ENCODE measurements at places on chromosomes 7 and 10.

- no peak for DNase-seq
Observed at GRCh38 chr7:90597563-90598253, 1.6 kb downstream of the CDK14 start.

GRCh38 chr10:56927701-56928100 lies 566.6 kb upstream of the ZWINT start:
- DNase-seq = no peak

GRCh38 chr10:35546824-35547225 lies 58.3 kb upstream of the GJD4 start:
- no peak for DNase-seq

- DNase-seq = no peak
Observed at GRCh38 chr10:127987467-127988380, 80.8 kb downstream of the PTPRE start.

GRCh38 chr10:102413053-102413705 lies 5.4 kb downstream of the PSD start:
- DNase-seq = no peak

- no peak for DNase-seq
Observed at GRCh38 chr7:124177891-124178290, 145.0 kb upstream of the TMEM229A start.

GRCh38 chr7:108149908-108150307 lies 19.7 kb upstream of the LAMB4 start:
- no peak for DNase-seq

- no peak for DNase-seq
Observed at GRCh38 chr10:18290651-18291313, 150.6 kb downstream of the CACNB2 start.

GRCh38 chr10:24207781-24208611 lies 942 bp upstream of the KIAA1217 start:
- DNase-seq = no peak

GRCh38 chr7:151585744-151586393 lies 66.2 kb upstream of the RHEB start:
- no peak for DNase-seq

DNA sequence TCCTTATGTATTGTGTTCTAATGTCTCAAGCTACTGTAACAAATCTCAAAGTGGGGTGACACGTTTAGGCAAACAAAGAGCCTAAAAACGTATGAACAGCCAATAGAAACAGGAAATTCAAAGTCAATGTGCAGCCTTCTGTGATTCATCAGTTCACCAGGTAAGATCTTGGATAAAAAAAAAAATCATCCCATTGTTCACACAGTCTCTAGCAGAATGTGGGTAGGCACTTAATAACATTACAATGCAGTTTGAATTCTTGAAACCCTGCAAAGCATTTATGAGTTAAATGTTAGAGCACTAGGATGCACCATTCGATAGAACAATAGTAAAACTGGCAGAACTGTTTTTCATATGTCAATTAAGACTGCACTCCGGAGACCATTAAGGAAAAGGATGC lies 88.2 kb upstream of the HDAC9 start:
- DNase-seq = no peak

DNA sequence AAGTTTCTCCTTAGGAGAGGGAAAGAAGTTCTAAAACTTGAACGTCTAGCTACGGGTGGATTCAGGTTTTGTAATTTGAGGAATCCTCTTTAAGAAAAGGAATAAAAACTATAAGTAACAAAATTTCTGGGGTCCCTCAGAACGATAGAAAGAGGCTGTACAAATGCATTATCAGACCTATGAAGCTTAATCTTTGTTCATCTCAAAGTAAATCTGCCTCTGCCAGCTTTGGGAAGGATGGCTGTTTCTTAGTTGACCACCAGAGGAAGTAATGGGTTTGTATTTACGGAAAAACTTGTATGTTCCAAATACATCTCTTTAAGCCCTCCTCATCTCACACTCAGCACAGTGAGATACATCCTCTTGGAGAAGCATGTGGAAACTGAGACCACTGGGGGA lies 864 bp downstream of the PSTK start:
- DNase-seq = no peak

GRCh38 chr10:22560096-22560912 lies 154.1 kb downstream of the PIP4K2A start:
- no peak for DNase-seq

DNA sequence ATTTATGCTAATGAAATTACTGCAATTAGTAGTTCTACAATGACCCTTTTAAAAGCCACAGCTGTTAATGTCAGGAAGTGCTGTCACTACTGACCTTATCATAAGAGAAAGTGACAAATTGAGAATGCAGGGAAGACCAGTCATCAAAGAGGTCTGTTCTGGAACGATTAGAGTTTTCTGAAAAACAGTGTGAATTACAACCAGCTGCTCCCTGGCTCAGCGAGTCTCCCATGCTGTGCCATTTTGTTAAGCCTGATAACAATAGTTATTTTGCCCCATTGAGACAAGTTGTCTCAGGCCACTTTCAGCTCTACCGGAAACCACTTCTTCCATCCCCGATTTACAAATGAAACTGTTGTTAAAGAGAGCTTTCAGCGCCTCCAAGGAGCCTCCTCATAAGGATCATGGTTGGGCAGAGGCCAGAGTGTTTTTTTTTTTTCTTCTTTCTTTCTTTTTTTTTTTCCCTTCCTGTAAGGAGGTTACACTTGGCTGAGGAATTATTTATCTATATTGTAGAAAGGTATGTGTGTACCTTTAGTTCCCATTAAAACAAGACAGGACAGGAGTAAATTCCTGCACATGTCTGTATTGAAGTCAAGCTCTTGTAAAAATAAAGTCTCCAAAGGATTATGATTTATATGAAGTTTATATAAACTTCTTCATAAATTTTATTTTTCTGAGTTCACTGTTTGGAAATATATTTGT lies 173.6 kb downstream of the CDCA7L start:
- no peak for DNase-seq

DNA sequence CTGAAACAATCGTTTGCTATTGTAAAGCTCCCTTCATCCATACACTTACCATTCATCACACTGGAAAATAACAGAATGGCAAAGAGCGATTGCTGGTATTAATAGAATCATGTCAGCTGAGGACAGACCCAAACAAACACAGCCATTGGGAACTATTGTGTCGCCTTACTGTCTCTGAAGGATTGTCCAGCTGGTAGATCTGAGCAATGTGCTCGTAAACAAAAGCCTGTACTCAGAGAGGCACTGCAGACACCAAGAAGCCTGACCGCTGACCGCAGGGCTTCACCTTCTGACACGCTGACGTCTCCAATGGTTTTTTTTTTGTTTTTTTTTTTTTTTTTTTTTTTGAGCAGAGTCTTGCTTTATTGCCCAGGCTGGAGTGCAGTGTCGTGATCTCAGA lies 151.0 kb upstream of the FRMD4A start:
- no peak for DNase-seq

DNA sequence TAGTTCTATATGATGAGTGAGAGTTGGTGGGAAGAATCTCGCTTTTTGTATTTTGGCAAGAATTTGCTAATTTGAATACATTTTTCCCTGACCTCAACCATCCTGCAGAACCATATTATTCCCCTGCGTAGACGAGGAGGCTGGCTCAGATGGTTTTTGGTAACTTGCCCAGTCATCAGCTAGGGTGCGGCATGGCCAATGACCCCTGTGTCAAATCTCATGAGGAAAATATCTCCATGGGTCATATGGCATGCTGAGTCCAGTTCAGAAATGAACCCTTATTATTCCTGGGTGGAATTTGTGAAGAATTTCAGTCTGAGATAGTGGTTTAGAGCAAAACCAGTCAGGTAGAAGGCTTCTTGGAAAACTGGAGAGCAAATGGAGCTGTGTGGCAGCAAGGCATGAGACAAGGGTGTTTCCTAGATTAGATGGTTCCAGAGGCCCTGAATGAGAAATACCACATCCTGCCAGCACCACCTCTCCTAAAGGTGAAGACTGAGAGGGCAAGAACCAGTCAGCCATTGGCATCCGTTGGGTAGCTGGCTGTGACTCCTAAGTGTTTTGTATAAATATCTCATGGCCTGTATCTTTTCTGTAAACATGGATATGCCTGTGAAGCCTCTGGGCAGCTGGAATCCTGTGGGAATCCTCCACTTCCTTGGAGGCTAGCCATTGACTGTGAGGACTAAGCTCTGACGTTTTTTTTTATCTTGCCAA lies 5.8 kb upstream of the UPP1 start:
- DNase-seq = no peak

DNA sequence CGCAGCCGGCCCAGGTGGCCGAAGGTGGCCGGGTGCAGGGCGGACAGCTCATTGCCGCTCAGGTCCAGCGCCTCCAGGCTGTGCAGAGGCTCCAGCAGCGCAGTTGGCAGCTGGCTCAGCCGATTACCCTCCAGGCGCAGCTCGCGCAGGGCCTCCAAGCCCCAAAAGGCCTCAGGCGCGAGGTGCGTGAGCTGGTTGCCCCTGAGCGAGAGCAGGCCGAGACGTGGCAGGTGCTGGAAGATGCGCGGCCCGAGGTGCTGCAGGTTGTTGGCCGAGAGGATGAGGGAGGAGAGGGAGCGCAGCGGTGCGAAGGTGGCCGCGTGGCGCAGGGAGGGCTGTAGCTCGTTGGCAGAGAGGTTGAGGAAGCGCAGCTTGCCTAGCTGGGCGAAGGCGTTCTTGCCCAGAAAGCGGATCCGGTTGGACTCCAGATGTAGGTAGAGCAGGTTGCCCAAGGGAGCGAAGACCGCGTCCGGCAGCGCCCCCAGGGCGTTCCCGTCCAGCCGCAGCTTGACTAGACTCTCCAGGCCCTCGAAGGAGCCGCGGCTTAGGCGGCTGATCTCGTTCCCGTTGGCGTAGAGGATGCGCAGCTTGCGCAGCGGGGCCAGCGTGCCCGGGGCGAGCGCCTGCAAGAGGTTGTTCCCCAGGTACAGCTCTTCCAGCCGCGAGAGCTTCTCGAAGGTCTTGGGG lies 923 bp downstream of the TRIL start:
- DNase-seq = no peak

GRCh38 chr7:54354436-54354835 lies 187.7 kb upstream of the VSTM2A start:
- DNase-seq = no peak

- no peak for DNase-seq
Observed at GRCh38 chr10:101894742-101895141, 51.1 kb upstream of the KCNIP2 start.

GRCh38 chr10:122515588-122516231 lies 44.8 kb upstream of the DMBT1 start:
- no peak for DNase-seq

GRCh38 chr10:122558452-122558851 lies 2.1 kb upstream of the DMBT1 start:
- DNase-seq = no peak

GRCh38 chr10:126504761-126505112 lies 116.5 kb upstream of the ADAM12 start:
- no peak for DNase-seq

DNA sequence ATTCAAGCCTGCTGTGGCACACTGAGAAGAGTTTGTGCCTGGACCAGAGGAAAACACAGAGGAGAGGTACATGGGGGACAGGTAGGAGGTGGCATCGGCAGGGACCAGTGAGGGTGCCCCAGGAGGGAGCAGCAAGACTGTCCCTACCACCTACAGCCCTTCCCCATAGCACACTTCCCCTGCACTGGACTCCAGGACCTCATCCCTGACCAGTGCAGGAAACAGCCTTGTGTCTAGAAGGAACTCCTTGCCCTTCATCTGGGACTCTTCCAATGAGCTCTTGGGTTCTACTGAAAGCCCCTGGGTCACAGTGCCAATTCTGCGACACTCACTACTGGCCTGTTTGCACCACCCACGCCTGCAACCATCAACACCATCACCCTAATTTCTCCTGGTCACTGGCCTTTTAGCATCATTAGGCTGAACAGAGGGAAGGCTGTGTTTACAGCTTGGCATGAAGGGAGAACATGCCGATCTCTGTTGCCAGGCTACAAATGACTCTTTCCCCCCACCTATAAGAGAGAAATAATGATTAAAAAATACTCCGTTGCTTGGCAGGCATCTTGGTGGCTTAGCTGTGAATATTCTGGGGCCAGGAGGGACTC lies 371.9 kb upstream of the ZMIZ1 start:
- DNase-seq = no peak

DNA sequence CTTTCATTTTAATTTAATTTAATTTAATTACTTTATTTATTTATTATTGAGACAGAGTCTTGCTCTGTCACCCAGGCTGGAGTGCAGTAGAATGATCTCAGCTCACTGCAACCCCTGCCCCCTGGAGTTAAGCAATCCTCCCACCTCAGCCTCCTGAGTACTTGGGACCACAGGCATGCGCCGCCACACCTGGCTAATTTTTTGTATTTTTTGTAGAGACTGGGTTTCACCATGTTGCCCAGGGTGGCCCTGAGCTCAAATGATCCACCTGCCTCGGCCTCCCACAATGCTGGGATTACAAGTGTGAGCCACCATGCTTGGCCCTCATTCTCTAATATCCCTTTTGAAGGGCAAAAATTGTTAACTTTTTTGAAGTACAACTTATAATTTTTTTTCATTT lies 92.9 kb downstream of the XRCC2 start:
- DNase-seq = no peak

DNA sequence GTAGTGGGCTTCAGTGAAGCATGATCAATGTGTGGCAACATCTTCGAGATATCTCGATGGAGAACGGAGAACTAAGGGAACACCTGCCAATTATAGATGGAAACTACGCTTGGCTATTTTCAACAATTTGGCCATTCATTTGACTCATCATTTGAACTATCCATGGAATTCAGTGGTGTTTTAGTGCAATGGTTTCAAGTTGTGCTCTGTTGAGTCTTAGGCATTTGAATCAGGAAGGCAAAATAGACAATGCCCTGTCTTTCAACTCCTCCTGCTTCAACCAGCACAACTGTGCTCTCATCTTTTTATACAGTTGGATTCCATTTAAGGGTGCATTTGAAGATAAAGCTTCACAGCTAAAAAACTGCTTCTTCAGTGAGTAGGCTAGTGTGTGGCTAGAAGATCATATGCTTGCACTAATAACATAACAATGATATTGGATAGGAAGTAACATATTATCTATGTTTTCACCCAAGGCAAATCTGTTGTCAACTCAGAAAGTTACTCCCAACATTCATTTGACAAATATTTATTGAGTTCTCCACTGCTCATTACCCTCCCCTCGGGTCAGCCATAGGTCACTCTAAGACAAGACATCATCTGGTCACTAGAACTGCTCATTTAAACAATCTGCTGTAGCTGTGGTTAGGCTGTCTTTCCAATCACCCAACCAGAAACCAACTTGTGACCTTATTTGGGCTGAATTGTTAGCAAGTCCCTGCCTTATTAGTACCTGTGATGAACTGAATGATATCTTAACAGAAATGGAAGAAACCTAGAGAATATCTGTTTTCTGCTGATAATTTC lies 314.1 kb upstream of the SP4 start:
- no peak for DNase-seq

- no peak for DNase-seq
Observed at GRCh38 chr7:116193329-116194087, 16.8 kb upstream of the TES start.

DNA sequence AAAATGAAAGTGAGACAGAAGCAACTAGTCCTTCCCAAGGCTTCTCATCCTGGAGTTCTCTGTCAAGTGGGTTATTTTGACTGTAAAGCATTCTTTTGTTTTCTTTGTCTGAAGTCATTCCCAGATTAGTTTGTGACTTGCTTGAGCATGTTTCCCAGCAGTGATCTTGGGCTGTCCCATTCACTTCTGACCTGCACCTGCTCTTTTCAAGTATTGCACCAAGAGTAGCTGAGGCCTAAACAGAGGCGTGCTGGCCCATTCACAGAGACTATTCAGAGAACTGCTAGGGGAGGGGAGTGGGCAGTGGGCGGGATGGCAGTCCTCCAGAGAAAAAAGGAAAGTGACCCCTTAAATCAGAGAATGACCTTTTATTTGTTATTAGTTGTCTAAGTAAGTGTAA lies 61.3 kb downstream of the CACNA2D1 start:
- DNase-seq = no peak
